ENCODE measurements at places on chromosomes 13 and 19. TPM values are rescaled to one million over a fixed set of nuclear protein-coding genes. Genes with fewer than 3 reads are reported as not detected.

DNA sequence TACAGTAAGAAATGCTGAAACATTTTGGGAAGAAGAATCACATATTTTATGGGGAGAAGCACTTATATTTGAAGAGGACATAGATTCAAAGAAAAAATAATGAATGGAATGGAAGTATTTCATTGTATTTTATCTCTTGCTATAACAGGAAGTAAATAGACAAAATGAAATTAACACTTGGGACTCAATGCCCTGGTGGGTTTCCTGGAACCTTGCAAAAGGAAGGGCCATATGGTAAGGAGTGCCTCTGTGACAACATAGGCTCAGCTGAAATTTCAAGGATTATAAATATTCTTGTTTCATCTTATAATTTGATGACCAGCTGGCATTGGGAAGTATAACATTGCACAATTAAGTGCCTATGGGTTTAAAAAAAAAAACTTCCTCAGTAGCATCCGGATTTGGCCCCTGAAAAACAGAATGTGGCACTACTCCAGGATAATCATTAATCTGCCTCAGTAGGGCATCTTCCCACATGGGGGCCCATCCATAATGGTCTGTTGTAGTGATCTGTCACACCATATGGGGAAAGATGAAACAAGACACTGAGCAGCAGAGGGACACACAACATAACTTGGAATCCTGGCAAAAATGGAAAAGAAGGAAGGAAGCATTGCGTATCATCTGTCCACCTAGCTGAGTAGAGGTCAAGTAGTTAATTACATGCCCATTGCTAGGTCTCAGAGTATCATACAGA, 321.6 kb downstream of the NDFIP2 start:
- no peak for DNase-seq

DNA sequence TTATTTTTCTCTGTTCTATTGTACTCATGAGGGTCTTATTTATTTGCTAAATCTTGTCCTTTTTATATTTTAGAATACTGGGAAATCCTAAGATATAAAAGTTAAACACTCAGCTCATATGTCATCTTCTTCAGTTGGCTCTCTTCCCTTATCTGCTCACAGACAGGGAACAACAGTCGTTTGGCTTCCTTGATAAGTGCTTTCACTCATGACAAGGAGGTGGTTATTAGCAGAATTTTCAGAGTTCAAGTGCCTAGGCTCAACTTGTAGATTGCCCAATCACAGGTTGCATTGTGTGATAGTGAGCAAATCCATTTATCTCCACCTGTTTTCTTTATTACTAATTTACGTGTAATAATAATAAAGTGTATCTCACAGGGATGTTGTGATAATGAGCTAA, 620.3 kb upstream of the PCDH20 start:
- DNase-seq = no peak

SLITRK6 gene
- total RNA-seq = 1.6 TPM

PSG11 gene
- 0.28 TPM for total RNA-seq

BRSK1 gene
- total RNA-seq = 1.9 TPM

KLK4 gene
- not detected for total RNA-seq

Data from IMR-90 (cell line).